BE2C (cell line): ENCODE measurements at places on chromosomes 2 and 18.

GRCh38 chr2:63865159-63865799 is 23.6 kb downstream of the UGP2 start:
- no peak for DNase-seq

GRCh38 chr18:78948707-78949106 is 30.9 kb upstream of the SALL3 start:
- DNase-seq = no peak

DNA sequence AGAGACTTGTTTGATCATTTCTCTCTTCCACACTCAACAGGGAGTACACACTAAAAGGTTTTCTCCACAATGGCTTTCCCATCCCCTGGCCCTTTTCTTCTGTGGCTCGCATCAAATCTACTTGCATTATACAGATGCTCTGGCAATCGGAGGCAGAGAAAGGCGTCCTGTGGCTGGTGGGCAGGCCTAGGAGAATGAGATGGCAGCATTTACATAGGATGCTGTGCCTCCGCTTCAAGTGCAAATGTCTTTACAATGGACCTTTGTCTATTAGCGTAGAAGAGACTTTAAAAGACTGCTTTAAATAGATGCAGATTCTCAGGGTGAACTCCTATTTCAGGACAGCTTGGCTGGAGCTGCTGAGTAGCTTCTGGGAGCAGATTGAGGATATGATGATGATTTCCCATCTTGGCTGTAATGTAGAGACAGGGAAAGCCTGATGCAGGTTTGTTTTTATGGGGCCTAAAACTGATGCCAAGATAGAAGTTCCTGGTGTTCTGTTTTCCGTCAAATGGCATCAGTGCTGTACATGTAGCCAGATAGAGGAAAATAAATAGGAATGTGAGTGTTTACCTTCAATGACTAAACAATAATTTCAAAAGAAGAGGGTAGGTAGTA is 423.4 kb downstream of the RND3 start:
- no peak for DNase-seq

GRCh38 chr2:84700006-84700405 is 180.9 kb downstream of the TRABD2A start:
- DNase-seq = no peak

- DNase-seq = no peak
These were observed 56.6 kb downstream of the CTDP1 start for GRCh38 chr18:79736230-79736629.

DNA sequence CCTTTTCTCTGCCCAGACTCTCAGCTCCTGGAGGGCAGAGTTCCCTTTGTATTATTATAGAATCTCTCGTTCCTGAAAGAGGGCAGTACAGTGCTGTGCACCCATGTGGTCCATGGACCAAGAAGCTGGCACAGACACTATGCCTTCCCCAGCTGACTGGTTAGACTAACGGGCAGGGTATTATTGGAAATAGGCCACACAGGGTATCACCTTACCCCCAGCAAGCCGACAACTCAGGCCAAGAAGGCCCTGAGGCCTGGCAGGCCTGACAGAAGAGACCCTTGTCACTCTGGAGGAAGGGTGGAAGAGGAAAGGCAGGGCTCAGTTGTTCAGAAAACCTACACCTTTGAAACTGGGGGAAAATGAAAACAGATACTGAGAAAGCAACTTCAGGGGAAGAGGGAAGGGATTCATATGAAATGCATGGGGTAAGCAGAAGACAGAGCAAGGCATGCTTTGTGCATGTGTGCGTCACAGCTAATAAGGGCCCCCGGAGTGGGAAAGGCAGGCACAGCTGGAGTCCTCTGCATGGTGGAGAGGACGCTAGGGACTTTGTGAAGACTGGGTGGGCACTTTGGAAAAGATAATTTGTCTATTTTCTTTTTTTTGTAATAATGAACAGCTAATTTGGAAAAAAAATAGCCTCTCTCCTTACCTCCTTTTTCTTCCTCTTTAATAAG is 476.8 kb upstream of the CELF4 start:
- DNase-seq = no peak

DNA sequence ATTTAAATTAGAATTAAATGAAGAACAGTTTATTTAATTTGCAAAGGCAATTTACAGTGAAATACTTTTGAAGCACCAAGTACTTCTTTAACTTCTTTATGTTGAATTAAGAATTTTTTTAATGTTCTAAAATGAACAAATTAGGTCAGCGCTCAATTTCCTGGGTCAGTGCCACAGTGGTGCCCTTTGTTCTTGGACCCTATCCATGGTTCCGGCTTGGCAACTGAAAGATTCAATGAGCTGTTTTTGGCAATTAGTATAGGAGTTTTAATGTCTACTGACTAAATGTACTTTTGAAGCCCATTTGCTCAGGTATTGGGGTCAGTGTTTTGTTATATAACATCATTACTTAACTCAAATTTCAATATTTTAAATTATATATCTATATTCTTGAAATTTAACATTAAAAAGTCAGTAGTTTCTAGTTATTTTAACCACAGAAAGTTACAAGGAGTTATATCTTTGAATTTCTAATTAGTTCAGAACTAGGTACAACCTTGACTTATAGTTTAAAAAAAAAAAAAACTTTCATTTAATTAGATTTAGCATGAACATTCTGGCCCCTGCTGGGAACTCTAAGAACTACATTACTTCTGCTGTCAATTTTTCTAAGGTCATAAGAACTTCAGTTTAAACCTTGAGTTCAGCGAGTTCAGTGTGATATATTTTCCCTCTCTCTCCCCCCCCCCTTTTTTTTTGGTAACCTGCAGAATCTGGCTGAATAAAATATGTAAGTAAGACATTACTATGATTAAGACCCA is 7.6 kb upstream of the MSTN start:
- DNase-seq = peak; percentile 38

- DNase-seq = no peak
These were observed 149.3 kb downstream of the COL6A3 start for GRCh38 chr2:237264480-237265219.

- DNase-seq = no peak
These were observed 61.0 kb downstream of the CRIM1 start for GRCh38 chr2:36416370-36417165.

DNA sequence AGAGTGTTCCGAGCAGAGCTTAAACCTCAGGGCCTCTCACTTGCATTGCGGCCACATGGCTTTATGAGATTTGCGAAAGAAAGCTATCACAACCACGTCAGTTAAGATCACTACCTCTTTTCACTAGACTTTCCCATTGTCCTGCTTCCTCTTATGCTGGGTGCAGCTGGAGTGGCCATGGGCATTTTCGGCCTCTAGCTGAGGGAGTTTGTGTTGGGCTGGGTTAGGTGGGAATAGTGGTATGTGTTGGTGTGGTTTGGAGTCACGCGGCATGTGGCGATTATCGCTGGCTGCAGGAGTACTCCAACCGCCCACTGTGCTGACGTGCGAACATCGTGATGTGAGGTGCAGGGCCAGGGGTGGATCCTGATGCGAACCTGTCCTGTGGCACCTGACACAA is 27.1 kb downstream of the RALB start:
- no peak for DNase-seq

DNA sequence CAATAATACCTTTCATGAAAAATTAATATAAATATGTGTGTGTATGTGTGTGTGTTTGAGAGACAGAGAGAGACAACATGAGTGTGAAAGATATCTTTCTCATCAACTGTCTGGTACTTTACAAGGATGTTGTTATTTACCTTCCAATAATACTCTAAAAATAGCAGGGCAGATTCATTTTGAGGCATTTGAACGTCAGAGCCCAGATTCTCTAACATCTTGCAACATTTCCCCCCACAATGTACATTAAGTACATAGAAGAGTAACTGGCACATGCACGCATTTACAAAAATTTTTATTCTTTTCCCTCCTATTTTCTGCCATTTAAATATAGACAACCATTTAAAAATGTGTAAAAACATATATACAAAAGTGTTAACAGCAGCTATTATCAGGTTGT is 100.9 kb downstream of the PID1 start:
- DNase-seq = no peak

- no peak for DNase-seq
These were observed 1172.4 kb upstream of the PIK3C3 start for GRCh38 chr18:40782453-40783130.

GRCh38 chr2:232666051-232666805 is 30.9 kb upstream of the GIGYF2 start:
- no peak for DNase-seq

DNA sequence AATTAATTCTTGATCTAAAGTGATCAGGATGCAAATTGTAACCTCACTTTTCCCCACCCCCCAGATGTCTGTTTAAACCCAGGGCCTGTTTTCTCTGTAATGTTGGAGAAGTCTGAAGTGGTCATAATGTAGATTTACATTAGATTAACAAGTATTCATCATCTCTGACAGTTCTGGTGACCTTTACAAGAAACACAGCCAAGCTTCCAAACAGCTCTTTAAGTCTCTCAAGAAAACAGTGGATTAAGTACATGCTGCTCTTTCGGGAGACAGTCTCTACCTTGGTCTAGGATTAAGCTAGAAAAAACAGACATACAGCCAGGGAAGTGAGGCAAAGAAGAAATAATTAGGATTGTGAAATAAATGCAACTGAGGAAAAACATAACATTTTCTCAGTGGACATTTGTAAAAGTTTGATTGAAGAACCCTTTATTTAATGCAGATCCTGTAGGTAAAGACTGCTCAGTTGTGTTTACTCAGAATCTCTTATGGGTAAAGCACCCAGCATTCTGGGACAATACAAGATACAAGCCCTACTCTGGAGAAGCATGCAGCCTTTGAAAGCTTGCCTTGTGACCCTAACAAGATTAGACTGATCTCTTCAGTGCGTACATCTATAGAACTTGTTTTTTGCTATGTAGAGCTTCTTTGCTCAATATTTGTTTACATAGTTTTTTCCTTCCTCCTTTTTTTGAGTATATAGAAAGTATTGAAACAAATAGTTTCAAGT is 203.9 kb downstream of the PHLPP1 start:
- DNase-seq = no peak

GRCh38 chr18:48194591-48195181 is 214.5 kb downstream of the ZBTB7C start:
- no peak for DNase-seq

- DNase-seq = no peak
These were observed 27.1 kb upstream of the SOX11 start for GRCh38 chr2:5665066-5665465.

GRCh38 chr2:118320196-118320595 is 231.9 kb downstream of the INSIG2 start:
- DNase-seq = no peak

DNA sequence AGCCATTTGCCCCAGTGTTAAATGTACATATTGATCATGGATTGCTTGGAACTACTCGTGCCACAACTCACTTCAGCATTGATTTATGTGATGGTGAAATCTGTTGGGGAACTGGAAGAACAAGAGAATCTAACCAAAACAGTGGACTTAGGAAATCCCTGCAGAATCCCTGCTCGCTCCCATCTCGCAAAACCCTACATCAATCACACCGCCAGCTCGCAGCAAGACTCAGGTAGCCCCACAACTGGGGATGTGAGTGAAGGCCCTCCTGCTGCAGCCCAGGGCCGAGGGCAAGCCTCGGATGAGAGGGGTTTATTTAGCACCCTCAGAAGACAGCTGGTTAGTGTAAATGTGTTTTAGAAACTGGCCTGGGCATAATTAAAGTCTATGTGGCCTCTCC is 171.6 kb downstream of the ANAPC1 start:
- DNase-seq = no peak

- DNase-seq = no peak
These were observed 125.7 kb upstream of the DPP10 start for GRCh38 chr2:114316532-114317300.

GRCh38 chr2:212022966-212023365 is 515.6 kb downstream of the ERBB4 start:
- DNase-seq = no peak

GRCh38 chr18:63997606-63998005 is 27.7 kb downstream of the SERPINB8 start:
- no peak for DNase-seq

GRCh38 chr2:186422226-186422625 is 63.8 kb upstream of the ZC3H15 start:
- DNase-seq = no peak

- DNase-seq = no peak
These were observed 56.2 kb downstream of the UXS1 start for GRCh38 chr2:106137731-106138521.

DNA sequence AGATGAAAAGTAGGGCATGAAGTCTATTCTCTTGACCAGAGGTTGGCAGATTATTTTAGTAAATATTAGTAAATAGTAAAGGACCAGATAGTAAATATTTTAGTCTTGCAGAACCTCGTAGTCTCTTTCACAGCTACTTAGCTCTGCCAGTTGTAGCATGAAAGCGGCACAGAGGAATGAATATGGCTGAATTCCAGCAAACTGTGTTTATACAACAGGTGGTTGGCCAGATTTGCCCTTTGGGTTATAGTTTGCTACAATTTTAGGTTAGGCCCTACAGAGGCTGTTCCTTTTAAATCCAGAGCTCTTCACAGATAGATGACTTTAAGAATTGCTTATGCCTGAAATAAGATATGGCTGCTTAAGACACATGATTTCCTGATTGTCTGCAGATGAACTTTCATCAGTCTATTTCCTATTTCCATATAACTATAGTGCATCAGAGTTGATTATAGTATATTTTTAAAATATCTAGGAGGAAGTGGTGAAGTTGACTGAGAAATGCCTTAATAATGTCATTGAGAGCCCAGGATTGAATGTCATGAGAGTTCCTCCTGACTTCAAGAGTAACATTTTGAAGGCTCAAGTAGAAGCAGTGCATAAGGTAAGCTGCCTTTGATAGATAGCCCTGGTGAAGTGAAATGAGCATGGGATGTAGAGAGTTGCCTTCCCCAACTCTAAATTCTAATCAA is 80.5 kb downstream of the TMEM185B start:
- no peak for DNase-seq

GRCh38 chr18:63237881-63238692 is 81.5 kb downstream of the BCL2 start:
- DNase-seq = no peak

- DNase-seq = peak; percentile 26
These were observed 28.4 kb upstream of the GTF2A1L start for GRCh38 chr2:48589170-48589767.

DNA sequence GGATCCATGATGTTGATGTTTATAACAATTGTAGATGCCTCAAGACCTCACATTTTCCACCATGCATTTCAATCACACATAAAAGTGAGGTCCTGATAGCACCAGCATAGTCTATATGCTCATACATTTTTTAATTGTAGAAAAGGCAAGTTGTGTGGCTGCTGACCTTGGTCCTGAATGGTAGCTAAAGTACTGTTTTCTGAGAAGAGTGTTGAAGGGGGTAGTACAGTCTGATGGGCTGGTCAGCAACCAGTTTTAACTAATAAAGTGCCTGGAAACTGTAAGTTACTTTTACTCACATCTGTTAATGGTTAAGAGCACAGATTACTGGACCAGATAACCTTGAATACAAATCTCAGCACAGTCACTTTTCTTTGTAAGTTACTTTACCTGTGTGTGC is 15.9 kb downstream of the ZNF638 start:
- DNase-seq = no peak

- peak; percentile 72 for DNase-seq
These were observed 93.6 kb downstream of the ZAP70 start for GRCh38 chr2:97806738-97807618.

DNA sequence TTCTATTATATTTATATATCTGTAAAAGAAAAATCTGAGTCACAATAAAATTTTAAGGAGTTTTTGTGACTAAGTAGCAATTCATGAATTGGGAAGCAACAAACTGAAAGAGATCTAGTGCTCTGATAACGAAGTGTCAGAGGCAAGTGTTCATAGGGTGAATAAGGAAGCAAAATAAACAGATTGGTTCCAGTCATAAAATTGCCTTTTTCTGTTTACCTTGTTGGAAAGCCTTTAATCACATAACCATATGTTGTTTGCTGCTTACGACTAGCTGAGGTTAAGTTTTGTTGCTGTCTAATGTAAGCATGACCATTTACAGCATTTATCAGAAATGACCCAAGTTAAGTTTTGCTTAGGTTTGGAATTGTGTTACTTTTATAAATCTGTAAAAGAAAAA is 358.9 kb downstream of the ARL6IP6 start:
- no peak for DNase-seq
